ENCODE measurements at places on chromosomes 11 and 22.
A peak's percentile ranks its signal among the peaks of the same experiment; 100 is the strongest.

DNA sequence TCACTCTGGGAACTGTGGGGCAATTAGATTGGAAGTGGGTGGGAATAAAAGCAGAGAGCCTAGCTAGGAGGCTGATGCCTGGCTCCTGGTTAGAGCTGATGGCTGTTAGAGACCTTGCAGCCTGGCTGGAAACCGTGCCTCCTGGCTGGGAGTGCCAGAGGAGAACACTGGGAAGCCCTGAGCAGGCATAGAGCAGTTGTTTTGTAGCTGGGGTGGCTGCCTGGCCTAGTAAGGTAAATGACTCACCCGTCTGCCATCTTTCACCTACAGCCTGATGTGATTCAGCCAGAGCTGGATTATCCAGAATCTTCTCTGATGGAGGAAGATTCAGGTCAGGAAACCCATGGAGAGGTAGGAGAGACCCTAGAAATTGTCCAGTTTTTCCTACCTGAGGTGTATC lies 6.1 kb downstream of the UQCR10 start:
- no peak for DNase-seq

GRCh38 chr22:36398601-36399471 lies 11.1 kb upstream of the MYH9 start:
- no peak for DNase-seq

DNA sequence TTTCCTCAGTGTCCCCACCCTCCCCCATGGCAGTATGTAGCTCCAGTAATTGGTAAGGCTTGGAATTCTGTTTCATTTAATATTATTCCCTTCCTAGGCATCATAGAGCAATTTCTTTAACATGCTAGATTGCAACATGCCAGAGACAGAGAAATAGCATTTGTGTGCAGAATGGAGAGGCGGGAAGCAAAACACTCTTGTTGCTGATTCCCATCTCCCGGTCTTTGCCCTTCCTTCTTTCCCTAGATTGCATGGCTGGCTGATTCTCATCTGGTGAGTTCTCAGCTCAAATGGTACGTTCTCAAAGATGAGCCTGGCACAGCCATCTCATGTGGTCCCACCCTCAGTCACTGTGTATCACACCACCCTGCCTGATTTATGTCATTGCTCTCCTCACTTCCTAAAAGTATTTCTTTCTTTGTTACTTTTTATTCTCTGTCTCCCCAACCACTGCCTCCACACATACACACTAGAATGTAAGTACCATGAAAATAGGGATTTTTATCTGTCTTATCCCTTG lies 66.9 kb downstream of the ARFGAP2 start:
- DNase-seq: no peak

DNA sequence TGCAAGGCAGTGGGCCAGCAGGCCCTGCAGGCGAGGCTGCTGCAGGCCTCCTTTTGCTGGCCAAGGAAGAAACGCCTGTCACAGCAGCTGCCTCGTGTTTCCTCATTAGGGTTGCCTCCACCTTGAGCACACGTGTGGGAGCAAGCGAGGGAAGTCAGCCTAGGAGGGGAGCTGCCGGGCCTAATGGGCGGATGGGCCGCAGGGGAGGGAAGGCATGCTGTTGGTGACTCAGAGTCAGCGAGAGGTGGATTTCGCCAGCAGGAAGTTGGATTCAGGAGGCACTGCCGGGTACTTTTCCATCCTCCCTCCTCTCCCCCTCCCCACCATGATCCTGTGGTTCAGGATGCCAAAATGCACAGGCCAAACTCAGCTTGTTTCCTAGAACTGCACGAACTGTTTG lies 498.7 kb downstream of the METTL15 start:
- DNase-seq: no peak

GRCh38 chr11:132962041-132962440 lies 570.3 kb downstream of the OPCML start:
- DNase-seq: no peak

DNA sequence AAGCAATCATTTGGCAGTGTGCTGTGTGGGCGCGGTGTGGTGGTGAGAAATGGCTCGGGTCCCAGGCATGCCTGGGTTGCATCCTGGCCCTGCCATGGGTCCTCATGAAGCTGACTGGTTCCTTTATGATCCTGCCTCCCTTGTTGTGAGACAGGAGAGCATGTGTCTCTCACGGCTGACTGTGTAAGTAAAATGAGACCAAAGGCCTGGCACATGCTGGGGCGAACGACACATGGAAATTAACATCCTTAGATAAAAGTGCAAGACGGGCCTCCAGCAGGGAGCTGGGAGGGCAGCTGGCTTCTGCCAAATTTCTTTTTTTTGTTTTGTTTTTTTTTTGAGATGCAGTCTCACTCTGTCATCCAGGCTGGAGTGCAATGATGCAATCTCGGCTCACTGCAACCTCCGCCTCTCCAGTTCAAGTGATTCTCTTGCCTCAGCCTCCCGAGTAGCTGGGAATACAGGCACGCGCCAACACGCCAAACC lies 9.4 kb upstream of the FBLN1 start:
- DNase-seq: no peak

- DNase-seq: no peak
Observed at GRCh38 chr22:45077286-45077685, 67.5 kb upstream of the PHF21B start.

DNA sequence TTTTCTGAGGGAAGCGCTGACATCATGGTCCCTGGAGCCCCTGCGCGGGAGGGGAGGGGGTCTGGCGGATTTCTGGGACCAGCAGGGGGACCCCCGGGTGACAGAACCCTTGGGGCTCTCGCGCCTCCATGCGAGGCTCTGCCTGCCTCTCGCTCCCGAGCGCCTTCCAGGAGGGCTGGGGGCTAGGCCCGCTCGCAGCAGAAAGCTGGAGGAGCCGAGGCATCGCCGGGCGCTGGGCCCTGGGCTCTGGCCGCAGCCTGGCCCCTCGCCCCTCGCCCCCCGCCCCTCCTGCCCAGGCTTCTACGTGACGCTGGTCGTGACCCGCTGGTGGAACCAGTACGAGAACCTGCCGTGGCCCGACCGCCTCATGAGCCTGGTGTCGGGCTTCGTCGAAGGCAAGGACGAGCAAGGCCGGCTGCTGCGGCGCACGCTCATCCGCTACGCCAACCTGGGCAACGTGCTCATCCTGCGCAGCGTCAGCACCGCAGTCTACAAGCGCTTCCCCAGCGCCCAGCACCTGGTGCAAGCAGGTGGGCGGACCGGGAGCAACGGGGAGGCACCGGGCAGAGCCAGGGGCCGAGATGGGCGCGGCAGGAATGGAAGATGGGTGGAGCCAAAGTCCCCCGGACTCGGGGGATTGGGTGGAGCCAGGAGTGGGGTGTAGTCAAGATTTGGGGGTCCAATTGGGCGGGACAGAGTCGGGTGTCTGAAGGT lies 5.4 kb downstream of the BEST1 start:
- peak; percentile 63 for DNase-seq

GRCh38 chr22:30249049-30250038 lies 2.8 kb upstream of the LIF start:
- no peak for DNase-seq
